ENCODE measurements at places on chromosomes 7 and 10. TPM values are rescaled to one million over a fixed set of nuclear protein-coding genes. Genes with fewer than 3 reads are reported as not detected.

DNA sequence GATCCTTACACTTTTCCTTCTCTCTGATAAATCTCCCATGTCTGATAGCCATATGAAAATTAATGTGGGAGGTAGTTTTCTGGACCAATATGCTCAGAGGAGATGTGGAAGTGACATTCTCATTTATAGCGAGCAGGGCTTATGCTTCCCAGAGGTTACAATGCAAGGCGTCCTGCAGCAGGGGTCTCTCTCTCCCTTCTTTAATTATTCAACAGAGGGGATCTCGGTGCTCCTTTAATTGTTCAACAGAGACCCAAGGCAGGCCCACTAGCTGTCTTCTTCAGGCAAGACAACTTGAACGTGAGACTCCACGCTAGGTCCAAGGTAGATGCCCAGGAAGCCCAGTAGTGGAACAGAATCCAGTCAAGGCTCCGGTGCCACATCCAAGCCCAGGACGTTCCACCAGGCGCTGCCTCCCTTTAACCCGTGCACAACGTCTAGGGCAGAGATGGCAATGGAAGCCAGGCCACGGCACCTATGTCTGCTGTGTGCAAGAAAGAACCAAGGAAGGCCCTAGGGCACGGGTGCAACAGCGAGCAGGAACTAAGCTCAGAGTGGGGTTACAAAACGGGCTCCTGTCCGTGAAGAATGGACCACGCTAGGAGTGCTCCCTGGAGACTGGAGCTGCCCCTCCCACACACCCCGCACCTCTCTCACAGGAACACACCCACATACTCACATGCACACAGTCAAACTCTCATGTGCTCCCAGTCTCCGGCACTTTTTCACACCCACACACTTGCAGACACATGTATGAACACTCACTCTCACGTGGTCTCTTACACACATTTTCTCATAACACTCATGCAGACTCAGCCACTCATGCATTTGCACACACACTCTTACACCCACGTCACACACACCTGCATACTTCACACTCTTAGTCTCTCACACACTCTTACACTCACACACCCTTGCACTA is 230.4 kb downstream of the TNS3 start:
- DNase-seq, result no peak

DNA sequence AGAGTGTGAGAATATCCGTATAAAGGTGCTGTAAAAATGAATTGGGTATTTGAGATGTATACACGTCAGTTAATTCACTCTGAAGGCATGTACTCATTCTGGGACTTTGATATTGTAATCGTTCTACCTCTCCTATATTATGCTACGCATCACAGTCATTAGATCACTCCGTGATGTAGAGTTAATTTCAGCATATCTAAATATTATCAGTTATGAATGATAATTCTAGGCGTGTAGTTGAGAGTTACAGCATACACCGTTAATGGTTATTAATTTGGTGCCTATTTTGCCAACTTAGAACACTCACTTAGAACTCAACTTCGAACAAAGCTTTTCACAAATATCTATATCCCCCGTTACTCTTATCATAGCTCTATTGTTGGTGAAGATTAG is 477 bp upstream of the MCU start:
- no peak for DNase-seq

- DNase-seq, result no peak
These were observed 22.0 kb upstream of the ELFN1 start for GRCh38 chr7:1647961-1648672.

GRCh38 chr7:66542049-66542448 is 86.6 kb upstream of the KCTD7 start:
- DNase-seq, result no peak

DNA sequence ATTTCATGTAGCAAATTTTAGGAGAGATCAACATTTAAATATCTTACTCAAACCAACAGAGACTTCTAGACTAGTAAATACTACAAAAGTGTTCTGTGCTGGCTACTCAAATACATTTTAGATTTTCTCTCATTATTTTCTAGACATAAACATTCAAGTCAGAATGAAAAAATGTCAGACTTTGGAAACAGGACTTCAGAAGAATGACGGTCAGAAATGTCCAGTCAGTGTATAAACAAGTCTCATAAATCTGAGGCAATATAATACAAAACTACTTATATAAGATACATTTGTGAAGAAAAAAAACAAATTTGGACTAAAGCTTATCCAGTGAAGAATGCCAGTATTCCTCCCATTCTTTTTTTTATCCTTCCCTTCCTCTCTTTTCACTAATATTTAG is 25.9 kb downstream of the RNLS start:
- DNase-seq, result no peak

TWNK gene
- 16.6 TPM for total RNA-seq

TMEM229A gene
- total RNA-seq, result not detected
